ENCODE measurements at places on chromosomes 5 and 9.

GRCh38 chr9:70031141-70031545 lies 12.5 kb upstream of the MAMDC2 start:
- peak; percentile 51 for DNase-seq

DNA sequence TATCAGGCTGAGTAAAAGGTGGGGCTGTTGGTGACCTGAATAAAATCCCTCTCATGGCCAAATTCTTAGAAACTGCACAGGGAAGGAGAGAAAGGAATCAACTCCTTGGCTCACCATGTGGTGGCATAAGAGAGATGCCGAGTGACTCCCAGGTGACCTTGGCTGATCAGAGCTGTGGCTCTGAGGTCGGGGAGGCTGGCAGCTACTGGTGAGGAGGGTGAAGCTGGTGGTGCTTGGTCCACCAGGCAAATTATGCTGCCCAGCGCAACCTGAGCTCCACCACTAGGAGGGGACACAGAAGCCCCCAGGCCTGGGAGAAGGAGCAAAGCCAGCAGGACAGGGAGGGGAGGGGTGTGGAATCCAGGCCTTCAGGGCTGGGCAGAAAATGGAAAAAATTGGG lies 111.2 kb upstream of the IL12B start:
- DNase-seq = peak; percentile 36

- no peak for DNase-seq
These were observed 6.2 kb upstream of the CD180 start for GRCh38 chr5:67202828-67203227.

DNA sequence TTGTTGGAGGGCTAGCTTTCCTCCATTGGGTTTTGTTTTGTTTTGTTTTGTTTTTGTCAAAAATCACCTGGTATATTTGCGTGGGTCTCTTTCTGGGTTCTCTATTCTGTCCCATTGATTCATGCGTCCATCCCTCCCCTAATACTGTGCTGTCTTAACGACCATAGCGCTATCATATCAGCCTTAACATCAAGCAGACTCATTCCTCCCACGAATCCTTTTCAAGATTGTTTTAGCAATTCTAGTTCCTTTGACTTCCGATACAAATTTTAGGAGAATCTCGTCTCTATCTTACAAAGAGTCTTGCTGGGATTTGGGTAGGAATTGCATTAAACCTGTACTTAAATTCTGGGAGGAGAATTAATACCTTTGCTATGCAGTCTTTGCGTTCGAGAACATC lies 31.1 kb upstream of the RNF130 start:
- no peak for DNase-seq

DNA sequence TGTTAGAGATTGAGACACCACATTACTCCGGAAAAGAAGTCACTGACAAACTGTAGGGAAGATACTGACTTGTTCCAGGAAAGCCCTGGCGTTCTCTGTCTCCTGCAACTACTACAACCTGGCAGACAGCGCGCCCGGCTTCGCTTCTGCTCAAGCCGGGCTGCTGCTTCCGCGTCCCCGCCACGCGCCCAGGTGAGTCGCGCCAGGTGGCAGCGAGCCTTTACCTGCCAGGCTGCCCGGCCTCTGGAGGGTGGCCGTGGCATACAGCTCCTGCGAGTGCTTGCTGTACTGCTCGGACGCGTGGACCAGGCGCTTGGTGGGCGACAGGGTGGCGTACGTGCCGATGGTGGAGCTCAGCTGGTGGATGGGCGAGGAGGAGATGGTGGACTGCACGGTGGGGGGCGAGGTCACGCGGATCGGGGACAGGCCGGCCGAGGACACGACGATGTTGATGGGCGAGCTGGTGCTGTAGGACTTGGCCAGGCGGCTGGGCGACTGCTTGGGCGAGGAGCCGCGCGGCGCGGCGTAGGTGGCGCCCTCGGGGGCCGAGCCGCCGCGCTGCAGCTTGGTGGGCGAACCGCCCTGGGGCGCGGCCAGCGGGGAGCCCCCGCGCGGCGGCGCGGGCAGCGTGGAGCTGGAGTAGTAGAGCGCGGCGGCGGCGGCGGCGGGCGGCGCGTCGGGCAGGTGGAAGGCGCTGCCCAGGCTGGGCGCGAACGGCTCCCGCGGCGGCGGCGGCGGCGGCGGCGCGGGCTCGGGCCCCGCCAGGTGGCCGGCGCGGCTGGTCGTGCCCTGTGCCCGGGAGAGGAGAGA lies 519.6 kb downstream of the CTNND2 start:
- DNase-seq = peak; percentile 31

DNA sequence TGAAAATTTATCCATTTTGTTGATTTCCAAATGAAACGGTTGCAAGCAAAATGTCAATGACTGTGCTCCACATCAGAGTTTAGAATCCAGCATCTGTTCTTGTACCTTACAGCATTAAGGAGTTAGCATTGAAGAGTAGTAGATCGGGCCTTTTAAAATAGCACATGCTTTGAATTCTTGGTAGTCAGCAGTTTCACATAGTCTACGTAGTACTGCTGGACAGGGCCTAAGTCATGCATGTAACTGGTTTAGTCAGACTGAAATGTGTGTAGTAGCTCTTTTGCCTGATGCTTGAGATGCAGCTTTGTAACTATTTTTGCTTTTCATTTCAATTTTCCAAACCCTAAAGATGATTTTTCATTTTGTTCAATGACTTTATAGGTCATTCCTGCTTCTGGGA lies 19.8 kb downstream of the LECT2 start:
- peak; percentile 33 for DNase-seq

DNA sequence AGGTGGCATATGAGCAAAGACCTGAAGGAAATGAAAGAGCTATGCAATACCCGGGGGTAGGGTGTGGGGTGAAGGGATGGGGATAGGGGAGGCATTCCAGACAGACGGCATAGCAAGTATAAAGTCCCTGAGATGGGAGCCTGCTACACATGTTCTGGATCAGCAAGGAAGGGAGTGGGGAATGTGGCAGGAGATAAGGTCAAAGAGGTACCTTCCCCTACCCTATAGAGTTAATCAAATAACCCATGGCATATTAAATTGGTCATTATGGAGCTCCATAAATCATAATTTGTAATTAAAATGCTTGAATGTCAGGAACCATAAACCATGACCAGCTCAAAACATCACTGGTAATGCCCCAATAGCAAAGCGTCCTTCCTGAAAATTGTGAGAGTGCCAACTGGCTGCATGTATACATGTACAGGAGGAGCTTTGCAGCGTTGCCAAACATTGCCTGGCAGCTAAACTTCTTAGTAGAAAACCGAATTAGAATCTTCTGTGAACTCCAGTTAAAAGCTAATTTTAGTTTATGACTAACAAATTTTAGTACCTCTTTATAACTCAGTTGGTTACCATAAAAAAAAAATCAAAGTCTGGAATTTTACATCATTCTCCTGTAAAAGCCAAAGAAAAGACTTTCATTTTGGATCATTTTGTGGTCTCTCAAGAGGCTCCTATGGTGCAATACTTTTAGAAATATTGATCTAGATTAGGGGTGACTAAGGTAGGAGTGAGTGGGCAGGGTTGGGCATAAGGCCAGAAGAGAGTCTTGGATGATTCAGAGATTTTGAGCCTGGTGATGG lies 4.7 kb downstream of the DNAI1 start:
- DNase-seq = peak; percentile 75

DNA sequence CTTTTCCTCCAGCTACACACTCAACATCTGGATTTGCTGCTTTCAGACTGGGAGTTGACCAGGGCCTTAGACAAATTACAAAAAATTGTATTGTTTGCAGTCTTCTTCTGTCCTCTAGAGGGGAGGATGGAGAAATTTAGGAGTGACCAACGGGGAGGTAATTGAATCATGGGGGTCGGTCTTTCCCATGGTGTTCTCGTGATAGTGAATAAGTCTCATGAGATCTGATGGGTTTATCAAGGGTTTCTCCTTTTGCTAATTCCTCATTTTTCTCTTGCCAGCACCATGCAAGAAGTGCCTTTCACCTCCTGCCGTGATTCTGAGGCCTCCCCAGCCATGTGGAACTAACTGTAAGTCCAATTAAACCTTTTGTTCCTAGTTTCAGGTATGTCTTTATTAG lies 4.2 kb downstream of the IFNA8 start:
- DNase-seq = no peak

DNA sequence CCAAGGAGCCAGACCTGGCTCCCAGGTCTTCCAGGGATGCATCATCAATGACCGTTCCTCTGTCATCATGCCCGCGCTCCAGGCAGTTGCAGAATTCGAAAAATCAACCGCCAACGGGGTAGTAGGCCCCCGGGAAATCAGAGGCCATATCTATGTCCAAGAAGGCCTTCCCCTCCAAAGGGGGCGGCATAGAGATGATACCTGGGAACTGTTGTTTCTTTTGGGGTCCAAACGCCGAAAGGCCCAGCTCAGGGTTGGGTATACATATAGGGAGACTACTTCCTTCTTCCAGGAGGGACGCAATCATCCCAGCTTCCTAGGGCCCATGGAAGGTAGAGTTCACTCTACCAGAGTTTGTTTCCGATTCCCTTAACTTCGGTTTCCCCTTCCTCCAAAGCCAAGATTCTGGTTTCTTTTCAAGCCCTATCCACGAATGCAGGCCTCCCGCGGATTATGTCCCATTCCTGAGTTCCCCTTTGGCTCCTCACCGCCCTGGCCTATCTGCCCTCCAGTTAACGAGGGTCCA lies 754 bp downstream of the DCAF12 start:
- DNase-seq = peak; percentile 61
